ENCODE measurements at places on chromosomes 1 and 21.

- DNase-seq: no peak
Observed at GRCh38 chr1:29470788-29471119, 234.4 kb downstream of the PTPRU start.

DNA sequence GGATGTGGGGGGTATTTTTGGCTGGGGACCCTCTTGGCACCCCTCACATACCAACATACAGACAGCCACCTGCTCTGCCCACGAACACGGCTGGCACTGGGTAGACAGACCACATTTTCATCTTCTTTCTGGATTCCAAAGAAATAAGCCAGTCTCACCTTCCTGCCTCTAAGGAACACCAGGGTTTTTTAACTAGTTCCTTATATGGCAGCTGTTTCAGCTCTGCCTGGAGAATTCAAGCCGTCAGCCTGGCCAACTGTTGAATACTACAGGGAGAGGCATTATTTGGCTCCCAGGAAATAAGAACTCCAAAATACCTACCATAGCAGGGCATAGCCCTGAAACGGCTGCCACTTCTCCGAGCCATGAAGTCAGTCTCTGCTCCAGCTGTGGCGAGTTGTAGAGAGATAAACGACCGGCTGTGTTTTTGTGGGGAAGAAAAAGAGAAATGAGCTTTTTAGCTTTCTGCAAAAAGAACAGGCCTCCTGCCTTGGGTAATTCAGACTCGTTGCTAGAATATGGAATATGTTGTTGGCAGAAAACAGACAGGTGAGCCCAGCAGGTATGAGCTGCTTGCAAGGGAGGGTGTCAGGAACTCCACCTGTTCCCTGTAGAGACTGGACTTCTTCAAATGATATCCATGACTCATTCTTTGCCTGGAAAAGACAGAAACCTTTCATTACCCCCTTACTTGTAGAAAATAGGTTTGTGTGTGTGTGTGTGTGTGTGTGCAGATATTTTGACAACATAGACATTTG, 51.8 kb downstream of the MT1HL1 start:
- DNase-seq: no peak

GRCh38 chr1:13829152-13829769, 129.3 kb downstream of the PRDM2 start:
- no peak for DNase-seq

DNA sequence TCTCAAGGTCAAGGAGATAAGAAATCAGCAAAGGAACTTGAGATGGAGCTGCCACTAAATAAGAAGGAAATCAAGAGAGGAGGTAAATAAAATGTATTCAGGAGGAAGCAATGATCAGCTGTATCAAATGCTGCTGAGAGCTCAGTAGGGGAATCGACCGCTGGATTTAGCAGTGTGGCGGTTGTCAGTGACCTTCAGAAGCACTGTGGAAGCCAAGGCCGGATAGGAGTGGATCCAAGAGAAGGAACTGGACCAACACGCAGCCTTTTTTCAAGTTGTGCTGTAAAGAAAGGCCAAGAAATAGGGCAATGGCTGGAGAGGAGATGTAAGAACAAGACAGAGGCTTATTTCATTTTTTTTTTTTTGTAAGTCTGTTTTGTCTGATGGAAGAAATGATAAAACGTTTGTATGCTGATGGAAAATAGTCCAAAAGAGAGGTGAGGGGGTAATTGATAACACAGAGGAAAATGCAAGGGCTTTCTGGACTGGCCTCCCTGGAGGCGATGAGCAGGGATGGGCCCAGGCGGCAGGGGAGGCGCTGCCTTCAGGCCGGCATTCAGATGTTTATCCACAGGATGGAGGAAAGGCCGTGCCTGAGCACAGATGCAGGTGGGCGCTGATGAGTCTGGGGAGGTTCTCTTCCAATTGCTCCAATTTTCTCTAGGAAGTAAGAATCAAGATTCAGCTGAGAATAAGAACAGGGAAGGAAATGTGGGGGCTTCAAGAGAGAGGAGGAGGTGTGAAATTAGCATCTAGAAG, 17.5 kb upstream of the FAM43B start:
- no peak for DNase-seq

Data from fibroblast of skin of abdomen (primary cell).